Fibroblast of skin of left biceps (primary cell): ENCODE measurements at places on chromosomes 1 and 21.

DNA sequence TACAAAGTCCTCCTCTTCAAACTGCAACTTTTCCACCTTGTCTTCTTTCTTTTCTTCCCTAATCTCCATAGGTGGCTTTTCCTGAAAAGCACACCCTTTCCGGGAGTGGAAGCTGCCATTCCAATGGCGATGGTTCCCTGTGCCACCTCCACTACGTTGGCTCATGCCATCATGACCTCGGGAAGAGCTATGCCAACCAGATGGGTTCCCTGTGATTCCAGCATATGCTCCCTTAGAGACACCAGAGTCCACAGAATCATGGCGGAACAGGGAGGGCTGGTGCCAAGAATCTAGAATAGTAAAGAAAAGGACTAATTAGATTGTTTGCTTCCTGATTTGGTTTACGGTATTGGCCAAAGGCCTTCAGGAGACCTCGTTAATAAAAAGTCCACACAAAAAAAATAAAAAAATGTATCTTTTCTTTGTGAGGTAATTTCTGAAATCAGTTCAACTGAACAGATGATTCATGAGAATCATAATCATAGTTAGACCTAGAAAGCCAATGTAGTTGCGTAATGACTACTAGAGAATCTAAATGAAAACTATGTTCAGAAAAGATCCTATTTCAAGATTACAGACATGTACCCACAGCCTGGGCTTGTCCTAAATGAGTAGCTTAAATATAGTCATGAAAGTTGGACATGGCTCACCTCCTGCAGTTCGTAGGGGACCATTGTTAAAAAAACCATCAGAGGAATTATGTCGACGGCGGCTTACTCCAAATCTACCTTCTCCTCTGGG is 30.9 kb upstream of the CCDC17 start:
- no peak for DNase-seq

DNA sequence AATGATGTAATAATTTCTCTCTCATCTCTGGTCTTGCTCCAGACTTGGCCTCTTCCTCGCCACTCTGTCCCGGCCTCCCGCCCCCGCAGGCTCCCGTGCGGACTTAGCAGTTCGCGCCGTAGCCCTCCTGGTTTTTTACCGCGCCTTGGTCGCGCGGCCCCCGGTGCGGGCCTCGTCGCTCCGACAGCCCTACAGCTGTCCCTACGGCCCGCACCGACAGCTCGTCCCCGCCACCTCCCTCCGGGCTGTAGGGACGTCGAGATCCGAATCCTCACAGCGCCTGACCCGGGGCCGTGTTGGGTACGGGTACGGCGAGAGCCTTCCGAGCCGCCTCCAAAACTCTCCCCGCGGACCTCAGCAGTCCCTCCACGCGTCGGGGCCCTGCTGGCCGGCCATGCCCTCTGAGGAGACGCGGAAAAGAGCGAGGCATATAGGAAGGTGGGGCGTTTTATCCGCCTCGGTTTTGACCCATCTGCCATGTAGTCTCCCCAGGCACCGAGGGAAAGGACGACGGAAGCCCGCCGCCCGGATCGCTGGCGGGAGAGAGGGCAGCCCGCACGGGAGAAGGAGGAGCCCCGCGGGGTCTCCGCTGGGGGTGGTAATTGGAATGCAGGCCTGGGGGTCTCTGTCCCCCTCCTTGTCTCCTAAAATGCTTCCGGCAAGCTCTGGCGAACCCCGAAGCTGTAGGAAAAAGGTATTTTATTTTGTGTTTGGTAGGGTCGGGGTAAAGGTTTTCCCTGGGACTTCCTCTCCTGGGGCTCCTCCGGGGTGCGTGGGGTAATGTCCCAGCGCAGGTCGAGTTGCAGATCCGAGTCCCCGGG is 3.3 kb downstream of the LHX4 start:
- DNase-seq = no peak

GRCh38 chr1:5647234-5647633 is 345.0 kb downstream of the NPHP4 start:
- no peak for DNase-seq

DNA sequence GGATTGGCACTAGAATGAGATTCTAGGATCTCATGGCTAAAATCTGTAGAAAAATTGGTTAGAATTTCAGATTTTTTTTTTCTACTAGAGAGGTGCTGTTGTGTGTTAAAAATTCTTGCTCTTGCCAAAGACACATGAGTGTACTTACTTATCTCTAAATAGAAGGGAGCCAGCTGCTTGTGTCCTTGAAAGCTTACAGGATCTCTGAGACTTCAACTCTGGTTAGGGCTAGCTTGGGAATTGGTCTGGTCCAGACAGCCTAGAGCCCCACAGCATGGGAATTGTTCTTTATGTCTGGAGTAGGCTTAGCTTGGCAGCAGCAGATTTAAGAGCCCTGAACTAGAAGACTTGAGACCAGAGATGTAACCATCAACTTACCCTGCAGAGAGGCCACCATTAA is 37.3 kb downstream of the MACO1 start:
- no peak for DNase-seq

DNA sequence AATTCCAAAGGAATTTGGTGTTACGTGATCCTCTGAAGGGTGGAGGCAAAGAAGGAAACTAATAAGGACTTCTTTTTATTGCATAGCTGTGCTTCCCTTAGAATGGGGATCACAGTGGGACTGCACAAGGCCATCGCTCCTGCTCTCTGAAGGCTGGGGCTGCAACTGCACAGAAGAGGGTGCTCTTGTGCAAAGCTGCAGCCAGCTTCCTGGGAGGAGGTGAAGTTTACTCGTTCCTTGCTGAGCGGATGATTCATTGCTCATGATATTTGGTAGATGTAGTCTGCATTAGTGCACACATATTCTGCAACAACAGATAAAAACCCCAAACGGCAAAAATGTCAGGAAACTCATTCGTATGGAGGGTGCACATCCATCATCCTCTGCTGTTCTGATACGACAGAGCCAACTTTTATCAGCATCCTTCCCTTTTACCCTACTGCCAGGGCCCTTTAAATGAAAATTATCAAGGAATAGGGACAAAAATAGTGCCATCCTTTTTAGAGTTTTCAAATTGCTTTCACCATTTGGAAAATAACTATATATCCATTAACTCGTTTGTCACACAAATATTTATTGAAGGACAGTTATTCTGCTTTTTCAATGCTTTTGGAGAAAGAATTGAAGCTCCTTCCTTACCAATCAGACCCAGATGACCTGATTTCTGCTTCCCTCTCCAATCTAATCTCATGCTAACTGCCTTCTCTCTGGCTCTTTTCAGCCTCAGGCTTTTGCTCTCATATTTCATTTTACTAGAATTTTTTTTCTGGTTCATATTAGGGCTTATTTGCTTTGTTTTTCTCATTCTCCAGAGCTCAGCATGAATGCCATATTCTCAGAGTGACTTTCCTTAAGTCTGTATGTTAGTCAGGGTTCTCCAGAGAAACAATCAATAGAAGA is 263.6 kb downstream of the DUSP10 start:
- DNase-seq = peak; percentile 66

DNA sequence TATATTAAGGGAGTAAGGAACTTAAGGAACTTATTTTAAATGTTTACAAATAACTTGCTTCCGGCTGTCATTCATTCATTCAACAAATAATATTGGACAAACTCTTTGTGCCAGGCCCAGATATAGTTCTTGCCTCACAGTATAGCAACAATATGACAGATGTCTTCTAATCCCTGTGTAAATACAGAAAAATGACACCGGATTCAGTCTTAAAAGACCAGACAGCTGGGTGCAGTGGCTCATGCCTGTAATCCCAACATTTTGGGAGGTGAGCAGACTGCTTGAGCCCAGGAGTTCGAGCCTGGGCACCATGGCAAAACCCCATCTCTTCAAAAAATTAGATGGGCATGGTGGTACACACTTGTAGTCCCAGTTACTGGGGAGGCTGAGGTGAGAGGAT is 23.7 kb downstream of the EIF2B3 start:
- DNase-seq = no peak

DNA sequence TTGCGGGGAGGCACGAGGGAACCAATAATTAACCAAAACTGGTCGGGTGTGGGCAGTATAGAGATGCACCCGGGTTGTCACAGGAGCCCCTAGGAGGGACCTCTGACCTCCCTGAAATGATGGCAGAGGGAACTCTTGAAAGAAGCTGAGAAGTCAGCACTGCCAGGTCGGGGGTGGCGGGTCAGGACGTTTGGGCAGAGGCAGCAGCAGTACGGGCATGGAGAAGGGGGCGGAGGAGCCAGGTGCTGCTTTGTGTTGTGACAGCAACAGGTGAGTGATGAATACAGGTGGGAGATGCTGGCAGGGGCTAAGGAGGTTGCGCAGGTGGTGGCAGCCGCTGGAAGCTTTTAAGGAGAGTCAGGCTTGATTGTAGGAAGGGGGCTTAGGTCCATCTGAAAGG is 11.7 kb downstream of the TNFRSF1B start:
- DNase-seq = no peak

GRCh38 chr1:38973659-38974437 is 17.2 kb upstream of the AKIRIN1 start:
- no peak for DNase-seq

- no peak for DNase-seq
These were observed 409.4 kb downstream of the VAV3 start for GRCh38 chr1:107555578-107555977.

DNA sequence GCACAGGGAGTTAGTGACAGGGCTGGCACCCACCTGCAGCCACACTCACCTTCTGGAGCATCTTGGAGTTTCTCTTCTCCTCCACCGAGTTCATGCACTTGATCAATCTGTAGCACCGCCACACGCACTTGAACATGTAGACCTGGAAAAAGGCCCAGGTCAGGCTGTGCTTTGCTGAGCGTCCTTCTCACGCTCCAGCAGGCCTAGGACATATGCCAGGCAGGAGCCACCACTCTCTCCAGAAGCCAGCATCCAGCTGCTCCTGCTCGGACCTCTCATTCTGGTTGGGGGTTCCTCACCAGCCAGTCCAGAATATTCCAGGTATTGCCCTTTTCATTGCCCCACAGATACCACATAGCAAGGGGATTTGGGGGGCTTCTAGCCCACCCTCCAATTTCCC is 11.7 kb upstream of the MATN1 start:
- no peak for DNase-seq

- peak; percentile 24 for DNase-seq
These were observed 18.3 kb upstream of the PPIE start for GRCh38 chr1:39720094-39720999.

DNA sequence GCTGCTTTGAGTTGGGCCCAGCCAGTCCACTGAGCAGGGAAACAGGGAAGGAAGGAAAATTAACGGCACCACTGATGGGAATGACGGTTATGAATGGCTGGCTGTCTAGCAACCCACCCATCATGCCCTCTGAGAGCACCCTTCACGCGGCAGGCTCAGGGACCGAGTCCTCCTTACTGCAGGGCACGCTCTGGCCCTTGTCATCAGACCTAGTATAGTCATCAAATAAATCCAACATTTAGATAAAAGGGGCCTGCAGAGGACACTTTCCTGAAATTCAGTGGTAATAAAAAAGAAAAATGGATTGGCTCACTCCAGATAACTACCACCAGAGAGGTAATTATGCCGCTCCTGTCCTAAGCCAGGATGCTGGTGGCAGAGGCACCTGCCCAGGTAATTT is 509.4 kb downstream of the MATN1 start:
- no peak for DNase-seq

DNA sequence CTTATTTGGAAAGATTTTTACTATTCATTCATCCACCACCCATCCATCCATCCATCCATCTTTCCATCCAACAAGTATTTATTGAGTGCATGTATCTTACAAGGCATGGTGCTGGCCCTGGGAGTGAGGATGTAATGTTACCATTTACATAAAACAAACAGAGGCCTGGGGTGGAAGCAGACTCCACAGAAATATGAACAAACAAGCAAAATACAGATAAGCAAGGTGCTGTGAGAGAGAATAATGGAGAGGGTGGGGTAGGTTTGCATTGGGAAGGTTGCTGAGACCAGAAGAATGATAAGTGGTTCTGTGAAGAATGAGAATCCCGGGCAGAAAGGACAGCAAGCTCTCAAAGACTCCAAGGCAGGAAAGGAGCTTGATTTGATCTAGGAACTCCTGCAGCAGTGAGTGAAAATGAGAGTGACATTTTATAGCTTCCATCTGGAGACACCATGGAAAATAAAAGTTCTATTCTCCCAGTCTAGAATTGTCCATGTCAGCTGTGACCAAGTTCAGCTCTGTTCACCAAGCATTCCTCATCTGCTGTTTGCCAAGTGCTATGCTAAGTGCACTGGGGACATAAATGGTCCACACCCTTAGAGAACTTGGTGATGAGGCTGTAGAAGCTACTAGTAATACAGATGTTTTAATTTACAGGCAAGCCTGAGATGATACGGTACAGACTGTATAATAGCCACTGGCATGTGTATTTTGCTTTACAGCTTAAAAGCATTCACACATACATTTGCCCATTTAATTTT is 75.3 kb downstream of the PEX14 start:
- DNase-seq = no peak

DNA sequence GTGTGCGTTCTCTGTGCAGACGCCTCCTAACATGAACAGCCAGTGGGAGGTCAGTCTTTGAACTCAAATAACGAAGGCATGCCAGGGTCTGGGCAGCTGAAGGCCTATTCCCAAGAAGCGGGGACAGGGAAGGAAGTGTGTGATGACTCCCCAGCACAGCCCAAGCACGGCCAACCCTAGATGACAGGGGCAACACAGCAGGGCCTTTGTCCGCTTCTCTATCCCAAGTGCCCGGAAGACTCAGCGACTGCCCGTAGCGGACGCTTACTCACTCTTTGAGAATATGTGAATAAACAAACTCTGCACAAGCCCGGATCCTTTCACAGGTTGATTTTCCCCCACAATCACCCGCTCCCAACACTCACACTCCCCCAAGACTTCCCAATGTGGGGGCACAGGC is 11.2 kb downstream of the C1orf198 start:
- no peak for DNase-seq

DNA sequence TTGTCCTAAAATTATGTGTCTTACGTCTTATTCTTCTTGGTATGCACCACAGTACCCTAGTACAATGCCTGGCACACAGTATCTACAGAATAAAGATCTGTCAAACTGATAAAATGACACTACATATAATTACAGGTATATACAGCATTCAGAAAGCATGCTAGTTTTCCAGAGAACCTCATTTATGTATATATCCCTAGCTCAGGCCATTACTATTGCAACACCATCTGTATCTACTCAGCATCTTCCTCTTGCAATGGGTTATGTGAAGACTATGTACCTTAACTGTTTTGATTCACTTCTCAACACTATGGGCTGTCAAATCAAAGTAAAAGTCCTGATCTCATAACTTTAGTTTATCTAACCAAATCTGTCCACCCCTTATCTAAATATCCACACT is 58.5 kb upstream of the GUCA2A start:
- DNase-seq = no peak

DNA sequence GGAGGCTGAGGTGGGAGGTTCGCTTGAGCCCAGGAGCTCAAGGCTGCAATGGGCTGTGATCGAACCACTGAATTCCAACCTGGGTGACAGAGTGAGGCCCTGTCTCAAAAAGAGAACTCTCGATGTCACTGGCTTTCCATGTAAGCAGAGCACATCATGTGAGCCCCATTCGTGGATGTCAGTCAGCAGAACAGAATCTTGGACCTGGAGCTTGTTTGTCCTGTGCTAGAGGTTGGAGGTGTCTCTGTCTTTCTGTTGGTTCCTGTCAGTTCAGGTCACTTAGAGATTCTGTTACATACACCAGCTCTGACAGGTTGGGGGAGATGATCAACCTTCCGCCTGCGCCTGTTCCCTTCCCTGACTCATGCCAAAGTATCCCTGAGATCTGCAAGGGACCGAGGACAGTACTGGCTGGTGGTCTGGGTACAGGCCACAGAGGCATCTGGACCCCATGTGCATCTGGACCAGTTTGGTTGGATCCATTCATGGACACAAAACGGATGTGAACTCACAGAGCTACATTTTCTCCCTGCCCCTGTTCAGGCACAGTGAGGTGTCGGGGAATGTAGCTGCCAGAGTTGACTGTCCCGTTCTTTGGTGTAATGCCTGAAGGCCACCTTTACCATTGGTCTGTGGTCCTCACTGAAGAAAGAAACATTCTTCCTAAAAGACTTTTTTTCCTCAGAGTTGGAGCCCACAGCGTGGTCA is 10.0 kb downstream of the ARF1 start:
- DNase-seq = no peak
